ENCODE measurements at places on chromosomes 3 and 15. TPM values are rescaled to one million over a fixed set of nuclear protein-coding genes. Genes with fewer than 3 reads are reported as not detected.

FLNB gene
- 670 TPM for total RNA-seq

DNASE1L3 gene
- total RNA-seq = 0.99 TPM

ROPN1B gene
- not detected for total RNA-seq

FAM43A gene
- 307 TPM for total RNA-seq

RLBP1 gene
- total RNA-seq = not detected

STX19 gene
- total RNA-seq = not detected

BHLHE40 gene
- total RNA-seq = 57.4 TPM

IL5RA gene
- not detected for total RNA-seq

PLA2G4E gene
- total RNA-seq = not detected

SLC12A8 gene
- total RNA-seq = 0.86 TPM

GOLGA6L9 gene
- total RNA-seq = 3.8 TPM

NANOGP8 gene
- not detected for total RNA-seq

WNT7A gene
- not detected for total RNA-seq

P3H2 gene
- 6.6 TPM for total RNA-seq

FBXL2 gene
- 26.9 TPM for total RNA-seq

C3orf20 gene
- total RNA-seq = not detected

IL16 gene
- total RNA-seq = 2.1 TPM

ZCWPW2 gene
- total RNA-seq = 0.40 TPM

CCR2 gene
- not detected for total RNA-seq

ADAMTS9 gene
- total RNA-seq = 22.6 TPM
